ENCODE measurements at places on chromosomes 11 and 22.

- no peak for DNase-seq
These were observed 70.3 kb downstream of the PGR start for GRCh38 chr11:101059331-101059730.

DNA sequence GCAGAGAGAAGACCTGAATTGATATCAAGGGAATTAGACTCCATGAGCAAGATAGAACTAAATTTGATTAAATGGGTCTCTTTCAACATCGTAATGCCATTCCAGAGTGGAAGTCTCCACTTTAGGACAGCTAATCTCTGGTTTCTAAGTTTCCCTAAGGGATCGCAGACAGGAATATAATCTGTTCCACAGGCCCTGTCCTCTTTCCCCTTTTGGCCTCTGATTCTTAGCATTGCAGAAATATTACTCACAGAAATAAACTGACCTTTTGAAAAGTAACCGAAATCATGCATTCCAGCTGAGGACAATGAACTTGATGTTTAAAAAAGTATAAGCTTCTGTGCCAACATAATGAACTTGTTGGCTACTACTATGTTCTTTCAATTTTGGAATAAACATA lies 227.8 kb downstream of the ETS1 start:
- no peak for DNase-seq

- DNase-seq, result no peak
These were observed 9.8 kb downstream of the PDHX start for GRCh38 chr11:34926101-34926830.

- DNase-seq, result no peak
These were observed 20.8 kb downstream of the ABTB2 start for GRCh38 chr11:34337016-34337415.

DNA sequence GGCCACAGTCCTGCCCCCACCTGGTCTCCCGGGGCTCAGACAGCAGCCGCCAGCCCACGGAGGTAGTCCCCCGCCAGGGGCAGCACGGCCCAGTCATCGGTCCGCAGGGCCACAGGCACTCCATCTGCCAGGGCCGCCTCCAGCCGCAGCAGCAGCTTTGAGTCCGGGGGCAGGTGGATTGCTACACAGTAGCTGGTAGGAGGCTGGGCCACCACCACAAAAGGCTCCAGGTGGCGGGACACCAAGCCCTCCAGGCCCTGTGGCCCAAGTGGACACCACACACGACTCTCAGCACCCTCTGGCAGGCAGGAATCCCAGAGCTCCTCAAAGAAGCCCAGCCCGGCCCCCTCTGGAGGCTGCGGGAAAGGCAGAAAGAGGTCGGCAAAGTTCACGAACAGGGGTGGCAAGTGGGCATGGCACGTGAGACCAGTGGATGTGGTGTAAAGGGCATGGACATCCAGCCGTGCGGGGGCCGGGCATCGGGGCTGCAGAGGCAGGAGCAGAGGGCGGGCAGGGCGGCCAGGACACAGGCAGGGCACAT lies 2.9 kb downstream of the AP5B1 start:
- DNase-seq, result no peak

DNA sequence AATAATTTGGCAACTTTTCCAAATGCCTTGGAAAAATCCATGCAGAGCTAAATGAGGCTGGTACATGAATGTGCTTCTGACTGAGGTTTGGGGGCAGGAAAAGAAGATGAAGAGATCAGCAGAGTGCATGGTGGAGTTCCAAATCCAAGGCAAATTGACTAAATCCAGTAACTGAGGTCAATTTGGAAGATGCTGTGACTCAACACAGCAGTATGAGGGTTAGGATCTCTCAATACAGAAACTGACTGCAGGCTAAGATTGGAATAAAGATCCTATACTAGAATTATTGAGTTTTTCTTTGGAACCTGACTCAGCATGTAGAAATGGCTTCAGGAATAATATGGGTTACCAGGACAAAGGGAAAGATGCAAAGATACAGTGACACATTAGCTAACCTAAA lies 99.3 kb upstream of the FAT3 start:
- DNase-seq, result no peak

GRCh38 chr11:102205805-102206204 lies 95.6 kb downstream of the YAP1 start:
- no peak for DNase-seq

DNA sequence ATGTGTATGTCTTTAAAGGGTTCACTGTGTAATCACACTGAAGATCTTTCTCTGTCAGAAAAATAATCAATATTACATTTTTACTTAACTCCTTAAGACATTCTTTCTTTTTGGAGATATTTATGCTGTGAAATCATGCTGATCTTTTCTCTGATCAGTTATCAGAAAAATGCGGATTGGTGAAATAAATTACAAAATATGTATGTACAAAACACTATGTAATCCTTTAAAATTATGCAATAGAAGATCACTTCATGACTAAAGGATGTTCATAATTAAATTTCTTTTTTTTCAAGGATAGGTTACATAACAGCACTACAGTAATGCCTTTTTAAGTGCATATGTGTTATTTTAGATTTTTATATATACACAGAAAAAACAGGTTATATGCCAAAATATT lies 24.7 kb downstream of the BTBD10 start:
- no peak for DNase-seq

DNA sequence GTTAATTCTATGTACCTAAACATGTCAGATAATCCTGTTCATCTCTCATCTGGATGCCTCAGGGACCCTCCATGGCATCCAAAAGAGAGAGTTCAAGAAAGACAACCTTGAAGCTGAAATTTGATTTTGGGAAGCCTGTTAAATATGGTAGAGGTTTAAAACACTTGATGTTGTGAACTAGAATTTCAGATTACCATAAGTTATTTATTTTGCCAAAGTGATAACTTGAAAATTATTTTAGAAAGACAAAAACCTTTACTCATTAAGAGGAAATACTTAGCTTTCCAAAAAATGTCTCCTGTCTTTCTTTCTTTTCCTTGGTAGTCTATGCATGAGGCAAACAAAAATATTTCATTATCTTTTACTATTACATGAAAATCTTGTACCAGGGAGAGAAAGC lies 714.0 kb downstream of the NTM start:
- DNase-seq, result no peak

GRCh38 chr22:37896181-37896592 lies 9.9 kb upstream of the MICALL1 start:
- no peak for DNase-seq

DNA sequence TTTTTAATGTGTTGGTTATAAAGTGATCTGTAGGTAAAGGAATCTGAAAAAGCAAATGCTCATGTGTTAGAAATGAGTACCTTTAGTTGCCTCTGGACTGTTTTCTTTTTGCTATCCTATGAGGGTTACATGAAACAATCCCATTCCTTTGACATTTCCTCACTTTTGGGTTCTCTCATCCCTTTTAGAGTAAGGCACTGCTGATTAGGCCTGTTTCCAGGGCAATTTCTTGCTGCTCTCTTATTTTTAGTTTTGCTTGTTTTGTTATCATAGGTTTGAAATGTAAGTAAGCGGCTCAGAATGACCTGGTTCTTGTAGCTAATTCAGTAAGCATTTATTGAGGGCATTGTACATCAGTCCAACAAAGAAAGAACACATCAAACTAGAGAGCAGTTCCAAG lies 138.9 kb downstream of the DDX10 start:
- DNase-seq, result no peak

DNA sequence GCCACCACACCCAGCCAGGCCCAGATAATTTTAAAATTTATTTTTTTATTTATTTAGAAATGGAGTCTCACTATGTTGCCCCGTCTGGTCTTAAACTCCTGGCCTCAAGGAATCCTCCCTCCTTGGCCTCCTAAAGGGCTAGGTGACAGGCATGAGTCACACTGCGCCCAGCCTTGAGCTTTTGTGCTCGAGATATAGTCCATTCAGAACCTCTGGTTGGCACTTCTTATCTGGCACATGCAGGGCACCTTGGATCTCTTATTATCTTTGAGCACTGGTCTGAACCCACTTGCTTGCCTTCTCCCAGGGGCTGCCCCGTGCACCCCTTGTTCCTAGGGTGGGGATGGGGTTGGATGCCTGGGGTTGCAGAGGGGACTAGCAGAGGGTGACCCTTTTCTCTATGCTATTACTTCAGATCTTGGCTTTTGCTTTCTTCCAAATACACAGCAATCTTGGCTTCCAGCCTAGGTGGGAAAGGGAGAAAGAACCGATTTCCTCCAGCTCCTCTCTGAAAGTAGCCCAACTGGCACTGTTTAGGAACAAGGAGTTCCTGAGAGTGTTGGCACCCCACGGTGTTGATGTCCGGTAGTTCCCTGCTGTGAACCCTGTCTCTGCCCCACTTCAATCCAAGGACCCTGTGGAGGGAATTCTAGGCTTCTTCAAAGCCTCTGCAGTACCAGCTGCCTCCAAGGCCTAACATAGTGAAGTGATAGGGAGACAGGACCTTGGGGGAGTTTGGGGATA lies 1.3 kb upstream of the SLC3A2 start:
- DNase-seq, result no peak

DNA sequence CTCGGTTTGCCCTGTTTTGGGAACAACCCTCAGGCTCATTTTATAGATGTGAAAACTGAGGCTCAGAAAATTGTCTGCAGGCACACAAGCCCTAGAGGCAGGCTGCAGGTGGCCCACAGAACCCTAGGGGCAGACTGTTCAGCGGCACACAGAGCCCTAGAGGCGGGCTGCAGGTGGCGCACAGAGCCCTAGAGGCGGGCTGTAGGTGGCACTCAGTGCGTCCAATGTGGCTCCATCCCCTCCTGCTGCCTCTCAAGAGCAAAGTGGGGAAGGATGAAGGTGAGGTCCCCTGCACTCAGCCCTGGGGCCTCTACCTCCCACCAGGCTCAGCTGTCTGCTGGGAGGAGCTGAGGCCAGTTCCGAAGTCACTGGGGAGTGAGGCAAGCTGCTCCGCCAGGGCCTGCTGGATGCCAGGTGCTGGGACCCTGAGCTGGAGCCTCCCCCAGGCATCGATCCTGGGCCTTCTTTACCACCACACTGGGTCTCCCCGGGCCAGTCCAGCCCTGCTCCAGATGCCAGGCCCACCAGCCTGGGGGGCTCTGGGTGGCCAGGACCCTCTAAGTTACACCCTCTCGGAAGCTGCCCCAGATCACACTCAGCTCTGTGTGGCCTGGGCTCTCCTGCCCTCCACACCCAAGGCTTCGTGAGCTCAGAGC lies 2.3 kb downstream of the ACY3 start:
- no peak for DNase-seq

DNA sequence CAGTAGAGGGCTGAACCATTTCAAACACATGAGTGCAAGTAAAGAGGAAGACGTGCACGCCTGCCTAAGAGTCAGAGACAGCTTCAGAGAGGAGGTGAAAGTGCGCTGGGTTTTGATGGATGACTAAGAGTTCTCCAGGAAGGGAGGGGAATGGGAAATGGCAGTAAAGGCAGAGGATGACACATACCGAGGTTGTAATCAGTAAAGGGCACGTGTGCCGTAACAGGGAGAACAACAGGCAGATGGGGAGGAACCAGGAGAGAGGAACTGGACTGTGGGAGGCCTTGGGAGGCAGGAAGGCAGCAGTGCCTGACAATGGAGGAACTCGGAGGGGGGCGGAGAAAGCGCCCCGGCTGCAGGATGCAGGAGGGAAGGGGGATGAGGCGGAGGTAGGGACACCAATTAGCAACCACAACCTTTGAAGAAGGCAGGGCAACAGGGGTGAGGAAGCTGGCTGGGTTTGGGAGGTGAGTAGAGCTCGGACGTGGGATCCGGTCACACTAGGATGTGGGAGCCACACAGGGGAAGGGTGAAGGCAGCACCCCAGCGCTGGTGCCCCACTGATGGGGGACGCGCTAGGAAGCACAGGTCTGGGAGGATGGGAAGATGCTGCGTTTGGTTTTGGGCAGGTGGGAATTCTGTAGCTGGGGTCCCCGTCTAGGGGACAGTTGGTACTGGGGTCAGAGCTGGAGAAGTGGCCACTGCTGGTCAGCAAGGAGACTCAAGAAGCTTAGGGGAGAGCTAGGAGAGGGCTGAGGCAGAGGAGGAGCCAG lies 67.4 kb downstream of the SCUBE1 start:
- no peak for DNase-seq

GRCh38 chr11:46249938-46250744 lies 27.3 kb upstream of the CREB3L1 start:
- no peak for DNase-seq

DNA sequence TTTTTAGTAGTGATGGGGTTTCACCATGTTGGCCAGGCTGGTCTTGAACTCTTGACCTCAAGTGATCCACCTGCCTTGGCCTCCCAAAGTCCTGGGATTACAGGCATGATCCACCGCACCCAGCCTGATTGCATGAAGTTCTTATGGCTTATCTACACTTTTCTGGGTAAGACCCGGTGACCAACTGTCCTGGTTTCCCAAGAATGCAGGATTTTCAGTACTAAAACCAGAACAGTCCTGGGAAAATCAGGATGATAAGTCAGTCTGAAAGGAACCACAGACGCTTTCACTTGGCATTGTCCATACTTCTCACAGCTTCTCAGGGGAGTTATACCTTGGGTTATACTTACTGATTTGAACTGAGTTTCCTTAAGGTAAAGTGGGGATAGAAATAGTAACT lies 1.4 kb upstream of the BPIFC start:
- no peak for DNase-seq

- no peak for DNase-seq
These were observed 149.6 kb downstream of the CRYBB2 start for GRCh38 chr22:25369041-25369440.

GRCh38 chr11:95147364-95147905 lies 57.8 kb downstream of the ENDOD1 start:
- no peak for DNase-seq

GRCh38 chr22:29801153-29801552 lies 34.0 kb downstream of the UQCR10 start:
- DNase-seq, result no peak

GRCh38 chr11:111305876-111306275 lies 7.5 kb downstream of the POU2AF3 start:
- no peak for DNase-seq

- no peak for DNase-seq
These were observed 5.4 kb upstream of the HMOX1 start for GRCh38 chr22:35375526-35375925.

DNA sequence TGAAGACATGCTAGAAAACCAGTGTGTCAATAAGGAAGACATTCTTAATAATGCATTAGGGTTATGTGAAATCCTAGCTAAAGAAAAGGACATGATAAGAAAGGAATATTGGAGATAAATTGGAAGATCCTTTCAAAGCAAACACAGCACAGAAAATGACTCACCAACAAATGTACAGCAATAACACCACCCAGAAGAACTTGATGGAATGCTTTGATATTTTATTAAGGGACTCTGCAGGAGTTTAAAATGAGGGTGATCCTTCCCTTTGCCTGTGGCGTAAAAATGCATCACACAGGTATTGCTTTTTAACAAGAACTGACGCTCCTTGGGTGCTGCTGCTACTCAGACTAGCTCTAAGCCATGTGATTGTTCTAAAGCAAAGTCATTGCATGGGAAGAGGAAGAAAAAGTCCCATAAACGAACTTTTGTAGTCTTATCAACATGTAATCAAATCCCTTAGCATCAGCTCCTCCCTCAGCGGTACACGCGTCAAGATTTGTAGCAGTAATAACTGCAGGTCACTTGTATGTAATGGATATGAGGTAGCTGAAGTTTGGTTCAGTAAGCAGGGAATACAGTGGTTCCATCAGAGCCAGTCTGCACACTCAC lies 48.4 kb upstream of the EED start:
- DNase-seq, result no peak

- DNase-seq, result no peak
These were observed 125.1 kb downstream of the BCR start for GRCh38 chr22:23305321-23305910.
